Renal cortex interstitium (tissue), 15 donors: ENCODE measurements at places on chromosomes 3 and 15. TPM values are rescaled to one million over a fixed set of nuclear protein-coding genes. Genes with fewer than 3 reads are reported as not detected.

Gene TLR9
- 0.09 TPM for polyA plus RNA-seq

DNA sequence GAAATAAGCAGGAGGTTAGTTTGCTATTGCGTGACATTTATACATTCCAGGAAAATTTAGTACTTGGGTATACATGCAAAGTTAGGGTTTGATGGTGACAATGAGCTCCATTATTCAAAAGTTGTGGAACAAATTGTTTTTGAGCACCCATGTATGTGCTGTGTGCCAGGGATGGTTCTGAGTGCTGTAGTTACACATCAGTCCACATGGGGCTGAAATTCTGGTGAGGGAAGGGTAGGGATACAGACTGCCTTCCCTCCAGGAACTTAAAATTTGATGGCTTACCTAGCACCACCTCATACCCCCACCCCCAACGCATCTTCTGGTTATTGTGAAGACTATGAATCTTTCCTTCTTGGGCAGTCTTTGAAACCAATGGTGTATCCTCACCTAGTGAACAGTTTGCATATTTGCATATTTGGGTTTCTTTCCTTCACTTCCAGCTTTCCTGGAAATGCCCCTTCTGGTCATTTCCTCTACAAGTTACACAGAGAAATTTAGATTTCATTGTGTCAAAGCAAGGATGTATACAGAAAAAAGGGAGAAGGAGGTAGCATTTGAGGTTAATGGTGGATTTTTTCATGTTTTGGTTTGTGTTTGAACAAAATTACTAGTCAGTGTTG is 222.0 kb upstream of the IL12A start:
- DNase-seq: no peak

DNA sequence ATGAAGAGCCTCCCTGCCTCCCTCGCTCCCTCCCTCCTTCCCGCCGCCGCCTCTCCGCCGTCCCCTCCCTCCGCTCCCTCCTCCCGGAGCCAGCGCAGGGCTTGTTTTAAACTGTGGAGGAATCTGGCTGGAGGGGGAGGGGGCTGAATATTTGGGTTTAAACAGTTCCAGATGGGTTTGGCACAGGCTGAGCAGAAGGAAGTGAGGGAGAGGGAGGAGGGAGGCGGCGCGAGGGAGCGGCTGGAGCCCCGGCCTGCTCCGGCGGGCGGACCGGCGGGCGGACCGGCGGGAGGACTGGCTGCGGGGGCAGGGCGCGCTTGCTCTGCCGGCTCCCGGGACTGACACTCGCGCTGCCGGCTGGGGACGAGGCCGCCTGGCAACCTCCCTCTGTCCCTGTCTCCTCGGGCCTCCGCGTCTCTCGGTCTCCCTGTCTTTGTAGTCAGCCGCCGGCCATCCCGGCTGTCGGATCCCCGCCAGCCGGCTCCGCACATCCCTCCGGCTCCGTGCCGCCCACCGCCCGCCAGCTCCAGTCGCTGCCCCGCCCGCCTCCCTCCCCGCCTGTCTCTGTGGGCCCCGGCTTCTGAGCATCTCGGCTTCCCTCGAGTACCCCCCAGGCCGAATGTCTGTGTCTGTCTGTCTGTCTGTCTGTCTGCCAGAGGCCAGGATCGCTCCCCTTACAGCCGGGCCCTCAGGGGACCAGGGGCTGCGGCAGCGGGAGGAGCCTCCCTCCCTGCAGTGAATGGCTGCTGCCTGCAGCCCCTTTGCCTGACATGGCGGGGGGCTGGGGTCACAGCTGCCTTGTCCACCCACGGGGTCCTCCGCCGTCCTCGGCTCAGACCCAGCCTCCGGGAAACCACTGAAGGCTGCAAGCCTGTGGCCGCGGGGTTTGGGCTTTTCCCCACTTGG is 7.6 kb downstream of the EPHB3 start:
- peak; percentile 89 for DNase-seq

Gene STRC
- 1.6 TPM for polyA plus RNA-seq

Gene CCDC13
- 3.5 TPM for polyA plus RNA-seq

DNA sequence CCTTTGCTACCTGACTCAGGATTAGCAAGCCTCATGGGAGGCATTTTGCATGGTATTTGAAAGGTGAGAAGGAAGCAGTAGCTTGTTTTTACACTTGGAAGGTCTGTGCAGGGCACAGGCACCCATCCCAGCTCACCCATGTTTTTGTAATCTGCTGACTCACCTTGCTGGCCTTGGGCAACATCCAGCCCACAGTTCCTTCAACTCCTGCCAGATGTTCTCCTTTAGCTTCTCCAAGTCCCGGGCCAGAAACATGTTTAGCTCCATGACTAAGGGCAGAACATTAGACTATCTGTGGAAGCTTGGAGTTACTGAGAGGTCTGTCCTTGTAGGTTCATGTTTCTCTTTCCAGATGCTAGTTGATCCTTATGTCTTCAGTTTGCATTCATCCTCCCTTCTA is 12.4 kb upstream of the ZNF770 start:
- DNase-seq: no peak

- no peak for DNase-seq
These were observed 585 bp downstream of the SLCO3A1 start for GRCh38 chr15:91853948-91854638.

GRCh38 chr15:71612869-71613268 is 197.5 kb upstream of the NR2E3 start:
- no peak for DNase-seq

Gene NSMCE3
- 9.5 TPM for polyA plus RNA-seq

DNA sequence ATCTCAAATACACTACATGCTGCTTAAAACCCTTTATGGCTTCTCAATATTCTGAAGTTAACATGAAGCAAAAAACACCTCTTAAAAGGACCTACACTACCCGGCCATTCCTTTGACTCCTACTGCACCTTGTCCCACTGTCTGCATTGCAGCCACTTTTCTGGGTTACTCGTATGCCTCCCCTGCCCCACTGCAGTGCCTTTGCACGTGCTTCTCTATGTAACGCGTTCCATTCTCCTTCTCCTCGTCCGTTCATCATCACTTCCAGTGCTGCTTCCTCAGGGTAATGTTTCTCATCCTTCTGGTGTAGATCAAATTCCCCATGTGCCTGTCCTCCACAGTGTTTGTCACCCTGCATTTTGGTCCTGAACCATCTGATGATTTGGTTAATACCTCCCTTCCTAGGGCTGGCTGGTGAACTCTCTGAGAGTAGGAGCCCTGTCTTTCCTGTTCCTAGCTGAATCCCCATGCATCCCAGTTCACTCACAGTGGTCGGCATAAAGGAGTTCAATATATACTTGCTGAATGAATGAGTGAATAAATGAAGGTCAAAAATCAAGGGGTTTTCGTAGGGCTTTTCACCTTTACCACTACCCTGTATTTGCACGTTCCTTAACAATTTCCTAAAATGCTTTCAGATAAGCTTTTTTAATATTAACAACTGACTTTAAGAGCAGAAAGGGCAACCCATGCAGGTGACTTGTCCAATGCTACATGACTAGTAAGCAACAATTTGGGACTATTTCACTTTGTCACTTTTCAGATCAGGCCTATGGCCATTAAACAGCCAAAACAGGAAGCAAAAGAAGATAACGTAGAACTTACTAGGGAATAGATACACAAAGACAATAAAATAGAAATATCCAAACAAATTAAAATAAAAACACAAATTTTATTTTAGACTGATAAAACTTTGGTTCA is 2.4 kb upstream of the STT3B start:
- DNase-seq: no peak

DNA sequence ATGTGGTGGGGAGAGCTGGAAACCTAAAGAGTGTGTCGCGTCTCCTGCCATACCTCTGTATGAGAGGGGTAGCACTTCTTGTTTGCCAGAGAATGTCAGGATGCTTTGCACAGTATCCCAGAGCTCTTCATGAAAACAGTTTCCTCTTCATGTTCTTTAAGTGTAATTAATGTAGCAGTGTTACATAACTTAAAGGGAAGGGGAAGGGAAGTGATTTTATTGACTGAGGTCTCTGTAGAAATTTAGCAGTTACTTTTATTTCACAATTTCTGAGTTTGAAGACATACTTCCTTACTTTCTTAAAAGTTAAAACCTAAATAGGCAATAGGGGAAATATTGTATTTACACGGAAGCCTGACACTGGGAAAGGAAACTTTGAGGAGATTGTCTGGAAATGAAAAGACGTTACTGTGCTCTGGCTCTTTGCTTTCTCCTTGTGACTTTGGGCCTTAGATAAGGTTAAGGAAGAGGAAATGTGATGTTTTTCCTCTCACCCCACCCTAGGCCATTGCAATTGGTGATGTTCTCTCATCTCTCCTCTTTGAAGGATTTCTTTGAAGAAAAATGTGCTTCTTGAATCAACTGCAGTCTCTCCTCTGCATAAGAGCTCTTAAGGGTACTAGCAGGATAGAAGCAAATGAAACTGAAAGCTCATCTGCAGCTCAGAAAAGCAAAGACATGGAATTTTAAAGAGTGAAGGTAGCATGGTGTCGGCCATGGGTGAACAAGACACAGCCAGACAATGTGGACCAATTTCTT is 6.0 kb downstream of the NXPE3 start:
- DNase-seq: no peak

GRCh38 chr15:56732135-56732885 is 999 bp downstream of the ZNF280D start:
- no peak for DNase-seq

GRCh38 chr15:89899951-89900567 is 6.3 kb upstream of the AP3S2 start:
- DNase-seq: no peak

GRCh38 chr3:112634786-112635541 is 6.0 kb downstream of the CCDC80 start:
- no peak for DNase-seq

- no peak for DNase-seq
These were observed 270.7 kb upstream of the SLITRK3 start for GRCh38 chr3:165466856-165467255.

DNA sequence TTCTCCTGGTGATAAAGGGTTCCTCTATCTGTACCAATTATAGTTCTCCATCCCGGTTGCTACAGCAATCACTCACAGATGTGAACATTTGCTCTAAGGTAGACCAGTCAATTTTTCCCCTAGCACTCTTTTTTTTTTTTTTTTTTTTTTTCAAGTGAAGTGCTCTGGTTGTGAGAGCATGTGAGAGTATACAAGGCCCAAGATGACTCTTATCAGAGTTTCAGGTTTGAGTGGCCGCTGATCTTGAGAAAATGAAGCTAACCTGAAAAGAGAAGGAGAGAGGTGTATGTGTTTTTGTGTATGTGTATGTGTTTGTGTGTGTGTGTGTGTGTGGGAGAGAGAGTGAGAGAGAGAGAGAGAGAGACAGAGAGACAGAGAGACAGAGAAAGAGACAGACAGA is 44.4 kb upstream of the OTOL1 start:
- DNase-seq: no peak

Gene USP19
- 56.2 TPM for polyA plus RNA-seq

GRCh38 chr15:60875681-60876080 is 353.4 kb downstream of the RORA start:
- DNase-seq: no peak

DNA sequence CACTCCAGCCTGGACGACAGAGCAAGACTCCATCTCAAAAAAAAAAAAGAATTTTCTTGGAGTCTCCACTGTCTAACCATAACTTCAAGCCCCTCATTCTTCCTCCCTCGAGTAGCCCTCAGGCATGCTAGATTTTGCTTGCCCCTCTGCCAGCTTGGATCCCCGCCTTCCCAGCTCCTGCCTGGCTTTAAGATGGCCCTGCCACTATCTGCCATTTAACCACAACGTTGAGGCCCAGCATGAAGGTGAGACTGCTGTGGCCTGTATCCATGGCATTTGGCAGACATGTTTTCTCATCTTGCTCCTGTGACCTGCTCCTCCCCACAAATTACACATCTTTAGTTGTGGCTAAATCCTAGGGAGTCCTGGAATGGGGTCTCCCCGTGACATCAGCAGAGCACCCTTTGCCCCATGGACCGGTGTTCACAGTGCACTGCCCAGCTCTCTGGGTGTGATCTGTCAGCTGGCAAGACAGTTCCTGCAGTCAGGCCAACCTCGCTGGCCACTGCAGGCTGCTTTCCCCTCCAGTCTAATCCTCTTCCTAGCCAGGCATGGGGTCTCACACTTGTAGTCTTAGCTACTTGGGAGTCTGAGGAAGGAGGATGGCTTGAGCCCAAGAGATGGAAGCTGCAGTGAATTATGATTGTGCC is 10.4 kb downstream of the VPS18 start:
- no peak for DNase-seq

Gene PTX3
- polyA plus RNA-seq: 2.9 TPM

DNA sequence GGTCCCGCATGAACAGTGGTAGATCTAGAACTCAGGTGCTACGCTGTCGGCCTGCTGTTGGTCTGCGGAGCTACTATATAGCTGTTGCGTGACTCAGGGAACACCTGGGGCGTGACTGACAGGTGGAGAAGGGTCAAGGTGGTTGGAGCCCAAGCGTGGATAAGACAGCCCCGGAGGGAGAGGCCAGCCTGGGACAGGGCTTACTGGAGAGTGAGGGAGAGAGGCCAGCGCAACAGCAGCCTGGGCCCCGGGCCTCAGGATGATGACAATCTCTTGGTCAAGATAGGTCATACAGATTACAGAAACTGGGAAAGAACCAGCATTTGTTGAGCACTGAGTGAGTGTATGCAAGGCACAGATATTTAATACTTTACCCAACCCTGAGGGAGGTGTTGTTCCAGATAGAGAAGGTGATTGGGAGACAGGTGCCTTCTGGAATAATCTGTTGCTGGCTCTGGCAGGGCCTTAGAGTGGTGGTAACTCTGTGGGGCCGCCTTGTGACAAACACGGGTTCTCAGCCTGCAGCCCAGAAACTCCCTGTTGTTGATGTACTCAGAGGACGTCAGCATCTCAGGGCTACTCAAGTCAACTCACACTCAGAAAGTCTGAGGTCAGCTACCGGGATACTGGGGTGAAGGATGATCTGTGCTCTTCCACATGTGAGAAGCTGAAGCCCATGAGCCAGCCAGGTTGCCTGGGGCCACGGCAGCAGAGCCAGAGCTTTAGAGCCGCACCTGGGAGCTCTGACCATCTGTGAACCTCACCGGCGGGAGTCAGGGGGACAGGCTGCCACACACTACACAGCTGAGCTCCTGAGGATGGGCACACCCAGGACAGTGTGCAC is 265.4 kb upstream of the HES1 start:
- no peak for DNase-seq

Gene CLRN1
- polyA plus RNA-seq: not detected

- DNase-seq: no peak
These were observed 36.8 kb upstream of the RPL32 start for GRCh38 chr3:12878141-12878574.

GRCh38 chr3:149767720-149768119 is 15.4 kb upstream of the COMMD2 start:
- no peak for DNase-seq

DNA sequence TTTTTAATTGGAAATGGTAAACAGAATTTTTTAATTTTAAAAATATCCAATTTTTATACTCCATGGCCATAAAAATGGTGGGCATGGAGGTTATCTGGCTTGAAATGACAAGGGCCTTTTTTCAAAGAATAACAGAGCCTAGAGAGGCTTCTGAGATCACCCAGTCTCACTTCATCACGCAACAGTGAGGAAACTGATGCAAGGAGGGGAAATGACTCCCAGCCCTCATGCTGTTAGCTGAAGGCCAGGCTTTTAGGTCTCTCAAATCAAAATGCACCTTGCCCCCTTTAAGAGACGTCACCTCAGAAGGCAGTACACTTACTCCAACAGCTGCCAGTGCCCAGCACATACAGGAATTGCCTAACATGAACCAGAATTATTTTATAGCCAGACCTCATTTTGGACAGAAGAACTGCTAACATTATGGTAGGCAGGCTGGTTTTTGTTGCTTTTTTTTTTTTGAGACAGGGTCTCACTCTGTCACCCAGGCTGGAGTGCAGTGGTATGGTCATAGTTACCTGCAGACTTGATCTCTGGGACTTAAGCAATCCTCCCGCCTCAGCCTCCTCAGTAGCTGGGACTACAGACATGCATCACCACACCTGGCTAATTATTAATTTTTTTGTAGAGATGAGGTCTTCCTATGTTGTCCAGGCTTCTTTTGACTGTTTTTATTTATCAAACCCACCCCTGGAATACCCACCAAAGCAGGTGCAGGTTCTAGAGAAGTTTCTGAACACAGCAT is 9.1 kb downstream of the RAB43 start:
- no peak for DNase-seq
